ENCODE measurements at places on chromosomes 6 and 20.

- no peak for DNase-seq
Observed at GRCh38 chr20:37096415-37097041, 731 bp upstream of the RBL1 start.

DNA sequence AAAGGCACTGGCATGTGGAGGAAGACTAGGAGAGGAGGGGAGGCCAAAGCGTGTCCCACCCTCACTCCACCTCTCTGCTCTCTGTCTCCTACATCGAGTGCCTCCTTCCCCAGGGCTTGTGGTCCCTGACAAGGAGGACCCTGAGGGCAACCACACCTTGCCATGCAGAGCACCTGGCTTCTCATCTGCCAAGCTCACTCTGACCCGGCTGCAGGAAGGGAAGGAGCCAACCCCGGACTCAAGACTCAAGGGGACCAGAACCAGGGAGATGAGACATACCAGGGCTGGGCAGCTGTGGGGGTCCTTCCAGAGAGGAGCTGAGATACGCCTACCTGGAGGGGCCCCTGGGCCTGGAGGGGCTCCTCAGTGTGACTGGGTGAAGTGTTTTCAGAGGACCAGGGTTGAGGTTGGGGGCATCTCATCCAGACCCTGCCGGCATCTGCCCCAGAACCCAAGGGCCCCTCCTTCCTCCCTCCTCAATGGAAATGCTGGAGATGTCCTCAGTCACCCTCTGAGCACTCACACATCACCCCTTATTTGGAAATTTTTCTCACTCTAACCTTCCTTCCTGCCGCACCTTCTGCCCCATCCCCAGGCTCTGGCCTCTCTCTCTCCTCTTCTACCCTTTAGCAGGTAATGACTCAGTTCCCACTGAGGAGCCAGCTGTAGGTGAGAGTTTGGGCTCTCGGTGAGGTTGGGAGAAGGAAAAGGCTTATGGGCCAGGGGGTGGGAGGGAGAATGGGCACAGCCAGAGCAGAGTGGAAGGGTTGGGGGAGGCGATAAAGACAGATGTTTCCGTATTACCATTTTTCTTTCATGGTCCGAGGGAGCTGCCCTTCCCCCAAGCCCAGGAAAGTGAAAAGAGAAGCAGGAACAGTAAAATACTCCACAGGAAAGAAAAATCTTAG lies 32.0 kb upstream of the POU5F1 start:
- DNase-seq: no peak

GRCh38 chr6:161747506-161747905 lies 473.6 kb upstream of the AGPAT4 start:
- no peak for DNase-seq

DNA sequence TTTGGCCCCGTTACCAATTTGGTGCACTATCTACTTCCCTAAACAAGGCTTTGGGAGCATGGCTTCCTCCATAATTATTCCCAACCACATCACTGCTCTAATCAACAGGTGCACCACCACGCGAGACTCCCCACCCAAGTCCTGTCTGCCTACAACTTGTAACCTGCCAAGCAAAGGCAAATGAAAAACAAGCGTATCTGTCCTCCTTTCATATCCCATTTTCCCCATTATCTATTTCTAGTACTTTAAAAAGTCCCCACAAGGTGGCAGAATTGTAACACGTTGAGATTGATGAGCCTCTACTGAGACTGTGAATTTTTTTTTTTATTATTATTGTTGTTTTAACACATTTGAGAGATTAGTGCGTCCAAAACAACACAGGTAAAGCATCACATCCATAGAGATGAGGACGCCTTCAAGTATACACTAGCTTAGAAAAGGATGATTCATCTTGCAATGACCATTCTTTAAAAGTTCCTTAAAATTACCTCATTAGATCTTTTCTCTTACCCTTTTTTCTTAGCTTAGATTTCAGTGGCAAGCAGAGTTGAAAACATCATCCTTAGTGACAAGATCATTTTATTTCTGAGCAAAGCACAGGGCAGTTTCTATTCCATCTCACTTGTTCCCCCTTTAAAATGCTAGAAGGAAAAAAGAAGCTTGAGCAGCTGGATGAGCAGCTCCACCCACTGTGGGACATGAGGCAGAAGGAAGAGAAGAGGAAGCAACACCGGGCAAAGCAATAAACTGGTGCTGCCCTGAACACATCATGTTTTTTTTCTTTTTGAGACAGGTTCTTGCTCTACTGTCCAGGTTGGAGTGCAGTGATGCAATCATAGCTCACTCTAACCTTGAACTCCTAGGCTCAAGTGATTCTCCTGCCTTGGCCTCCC lies 210.8 kb downstream of the ARHGAP18 start:
- DNase-seq: peak; percentile 76

DNA sequence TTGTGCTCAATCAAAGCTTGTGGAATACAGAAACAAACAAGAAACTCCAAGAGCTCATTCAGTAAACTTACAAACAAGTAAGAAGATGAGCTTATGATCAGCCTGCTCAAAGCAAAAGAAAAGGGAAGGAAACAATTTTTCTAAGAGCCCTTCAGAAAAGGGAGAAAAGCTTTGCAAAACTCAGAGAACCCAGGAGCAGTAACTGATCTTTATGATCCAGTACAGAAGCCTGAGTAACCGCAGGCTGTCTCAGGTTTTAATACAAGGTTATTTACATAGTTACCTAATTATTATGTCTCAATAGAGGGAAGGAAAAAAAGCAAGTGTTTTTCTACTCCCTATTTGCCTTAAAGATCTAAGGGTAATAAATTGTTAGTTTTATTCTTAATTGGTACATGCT lies 226.5 kb downstream of the MAFB start:
- no peak for DNase-seq

- no peak for DNase-seq
Observed at GRCh38 chr6:81515562-81516453, 236.7 kb downstream of the TENT5A start.

GRCh38 chr6:45707176-45707575 lies 308.5 kb downstream of the CLIC5 start:
- no peak for DNase-seq

DNA sequence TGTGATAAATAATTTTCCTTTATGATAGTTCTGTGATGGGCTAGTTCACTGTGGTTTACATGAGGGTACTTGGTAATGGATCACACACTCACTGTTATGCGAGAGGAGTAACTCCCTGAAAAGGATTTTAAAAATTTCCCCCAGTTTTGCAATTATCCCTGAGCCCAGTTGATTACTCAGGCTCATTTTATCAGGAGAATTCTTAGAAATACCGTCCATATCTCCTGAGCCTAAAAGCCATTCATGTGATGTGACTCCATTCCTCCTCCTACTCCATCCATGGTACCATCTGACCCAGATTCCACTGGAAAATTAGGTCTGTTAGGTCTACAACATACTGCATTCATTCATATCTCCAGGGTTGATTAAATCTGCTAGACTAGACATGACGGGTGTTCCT lies 16.4 kb upstream of the IBTK start:
- DNase-seq: no peak

DNA sequence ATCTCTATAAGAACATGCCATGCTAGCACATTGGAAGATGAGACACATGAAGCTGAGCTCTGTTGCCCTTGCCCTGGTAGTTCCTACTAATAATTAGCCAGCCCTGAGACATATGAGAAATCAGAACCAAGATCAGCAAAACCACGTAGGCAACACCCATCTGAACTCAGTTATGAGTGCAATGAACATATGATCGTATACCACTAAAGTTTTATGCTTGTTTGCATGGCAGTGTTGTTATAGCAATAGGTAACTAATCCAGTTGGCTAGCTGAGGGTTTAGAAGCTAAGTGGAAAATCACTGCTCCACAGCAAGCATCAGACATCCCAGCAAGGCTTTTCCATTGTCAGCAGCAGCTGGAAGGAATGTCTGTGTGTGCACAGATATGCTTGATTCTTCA lies 180.7 kb downstream of the BTBD3 start:
- DNase-seq: no peak
